ENCODE measurements at places on chromosomes 13 and 19. TPM values are rescaled to one million over a fixed set of nuclear protein-coding genes. Genes with fewer than 3 reads are reported as not detected.

GRCh38 chr13:107821492-107821891 lies 393.8 kb downstream of the LIG4 start:
- DNase-seq: no peak

DNA sequence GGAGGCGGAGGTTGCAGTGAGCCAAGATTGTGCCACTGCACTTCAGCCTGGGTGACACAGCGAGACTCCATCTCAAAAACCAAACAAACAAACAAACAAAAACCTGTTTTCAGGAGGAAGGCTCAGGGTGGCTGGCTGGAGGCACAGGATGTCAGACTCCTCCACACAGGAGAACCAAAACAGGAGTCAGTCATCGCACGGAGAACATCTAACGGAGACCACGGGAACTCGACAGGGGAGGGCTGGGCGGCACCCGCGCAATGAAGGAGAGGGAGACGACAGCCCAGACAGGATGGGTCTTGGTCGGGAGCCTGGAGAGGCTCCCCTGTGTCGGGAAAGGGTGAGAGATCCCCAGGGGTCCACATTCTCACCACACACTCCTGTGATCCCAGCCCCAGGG lies 20.8 kb upstream of the SLC7A9 start:
- no peak for DNase-seq

Gene CYSLTR2
- polyA plus RNA-seq: 3.5 TPM

Gene CEACAM8
- 0.03 TPM for polyA plus RNA-seq
